Activated CD4-positive, alpha-beta T cell treated with anti-CD3 and anti-CD28 coated beads, Interleukin-10, Interleukin-2, amounts not matched to agents 100 ng/mL and 50 ng/mL, durations not matched to agents 16 hours and 8 hours (primary cell): ENCODE measurements at places on chromosomes 2 and 18.

DNA sequence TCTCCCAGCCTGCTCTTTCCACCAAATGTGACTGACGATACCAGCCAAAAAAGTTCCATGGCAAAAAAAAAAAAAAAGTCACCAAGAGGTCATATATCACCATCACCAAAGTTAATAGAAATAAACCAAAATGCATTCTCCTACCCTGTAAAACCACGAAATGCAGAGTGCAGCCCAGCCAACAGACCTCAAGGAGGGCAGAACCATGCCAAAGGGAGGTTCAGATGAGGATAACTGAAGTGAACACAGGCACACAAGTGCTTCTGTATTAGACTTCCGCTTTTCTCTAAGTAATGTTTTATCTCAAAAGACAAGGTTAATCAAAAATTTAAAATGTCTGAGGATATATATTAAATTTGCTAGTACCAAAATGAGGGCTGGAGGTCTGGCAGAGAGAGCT is 5.5 kb downstream of the SERPINE2 start:
- DNase-seq: no peak

DNA sequence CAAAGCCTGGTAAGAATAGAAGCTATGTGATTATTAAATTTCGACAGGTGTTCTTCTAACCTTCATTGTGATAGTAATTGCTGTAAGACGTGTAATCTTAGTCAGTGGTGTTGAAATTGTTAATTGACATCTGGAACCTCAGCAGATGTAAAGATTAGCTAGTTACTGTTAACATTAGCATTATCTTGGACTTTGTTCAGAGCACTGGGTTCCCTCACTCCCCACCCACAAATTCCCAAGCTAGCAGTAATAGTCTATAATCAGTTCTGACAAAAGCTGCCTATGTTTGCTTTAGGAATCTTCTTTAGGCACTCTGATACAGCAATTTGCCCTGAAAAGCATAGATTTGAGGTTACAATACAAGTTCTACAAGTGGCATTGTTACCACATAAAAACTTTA is 233.7 kb downstream of the EN1 start:
- DNase-seq: no peak

DNA sequence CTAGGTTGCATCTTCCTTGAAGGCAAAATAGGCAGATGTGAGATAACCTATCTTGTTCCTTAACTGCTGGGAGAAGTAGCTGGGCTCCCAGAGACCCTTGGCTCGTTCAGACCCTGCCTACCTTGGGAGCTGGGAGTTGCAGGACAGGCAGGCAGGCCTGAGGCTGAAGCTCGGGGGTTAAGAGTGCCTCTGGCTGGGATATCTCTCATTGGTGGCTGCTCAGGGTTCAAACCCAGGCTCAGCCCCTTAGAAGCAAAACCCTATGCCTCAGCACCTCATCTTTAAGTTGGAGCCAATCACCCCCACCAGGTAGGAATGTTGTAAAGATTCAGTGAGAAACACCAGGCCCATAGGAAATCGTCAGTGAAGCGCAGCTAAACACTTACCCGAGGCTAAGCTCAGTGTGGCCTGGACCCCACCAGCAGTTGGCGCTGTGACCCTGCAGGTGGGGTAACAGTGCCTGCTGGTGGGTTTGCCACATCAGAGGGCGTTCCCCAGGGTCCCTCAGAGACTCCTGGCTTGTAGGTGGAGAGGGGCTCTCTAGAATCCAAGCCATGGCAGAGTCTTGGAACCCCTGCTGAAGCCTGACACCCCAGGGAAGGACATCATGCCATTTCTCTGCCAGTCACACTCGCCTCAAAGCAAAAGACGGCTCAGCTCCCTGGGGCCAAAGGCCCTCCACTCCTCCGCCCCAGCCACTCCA is 54.6 kb upstream of the GPR17 start:
- peak; percentile 67 for DNase-seq

DNA sequence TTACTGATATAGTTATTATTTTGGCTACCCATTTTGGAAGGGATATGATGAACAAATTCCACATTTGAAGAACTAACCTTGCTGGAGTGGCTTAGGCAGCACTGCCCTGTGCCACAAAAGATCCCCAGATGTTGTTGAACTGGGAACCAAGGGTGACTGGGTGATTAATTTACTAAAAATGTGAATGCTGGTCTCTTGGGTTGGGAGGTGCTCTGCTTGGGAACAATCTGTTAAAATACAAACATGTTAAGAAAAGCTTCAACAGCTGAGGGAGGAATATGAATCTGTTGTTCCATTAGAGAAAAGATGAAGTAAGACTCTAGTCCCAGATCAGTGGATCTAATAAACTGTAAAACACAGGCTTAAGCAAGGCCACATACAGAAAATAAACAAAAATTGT is 1860.1 kb downstream of the SUCLG1 start:
- DNase-seq: no peak

- DNase-seq: peak; percentile 75
These were observed 44.7 kb downstream of the C2orf42 start for GRCh38 chr2:70145851-70146739.

- no peak for DNase-seq
These were observed 106.3 kb upstream of the GPC1 start for GRCh38 chr2:240329116-240329665.

DNA sequence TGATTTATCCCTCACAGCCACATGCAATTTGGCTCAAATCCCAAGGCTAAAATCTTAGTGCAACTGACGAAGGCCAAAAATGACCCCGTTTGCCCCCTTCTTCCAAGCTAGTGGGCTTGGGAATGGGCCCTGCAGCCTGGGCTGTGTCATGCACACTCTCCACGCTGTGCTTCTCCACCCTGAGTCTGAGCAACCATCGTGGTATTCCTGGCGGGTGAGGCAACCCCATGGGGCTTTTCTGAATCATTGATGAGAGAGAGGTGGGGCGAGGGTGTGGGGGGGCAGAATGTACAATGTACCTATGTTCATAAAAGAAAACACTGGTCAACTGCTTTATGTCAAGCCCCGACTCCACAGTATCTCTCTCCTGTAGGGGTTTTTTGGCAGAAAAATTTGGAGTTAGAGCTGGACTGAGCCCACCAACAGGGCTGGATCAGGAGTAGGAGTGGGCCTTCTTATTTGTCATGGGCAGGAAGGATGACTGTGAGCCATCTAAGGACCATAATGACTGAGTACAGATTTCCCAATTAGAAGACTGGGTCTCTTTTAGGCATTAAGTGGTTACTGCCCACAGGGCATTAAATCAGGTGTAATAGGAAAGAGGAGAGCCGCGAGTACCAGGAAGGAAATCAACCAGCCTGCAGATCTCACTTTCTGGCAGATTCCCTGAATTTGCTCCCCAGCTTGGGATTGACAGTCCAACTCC is 8.9 kb downstream of the SULT1C2 start:
- no peak for DNase-seq

- DNase-seq: no peak
These were observed 125.4 kb downstream of the NEDD4L start for GRCh38 chr18:58169472-58169871.

GRCh38 chr2:5368263-5368662 is 323.9 kb upstream of the SOX11 start:
- DNase-seq: no peak

- DNase-seq: no peak
These were observed 877.9 kb upstream of the TMEFF2 start for GRCh38 chr2:193072647-193073046.

GRCh38 chr2:171056307-171056706 is 104.4 kb downstream of the TLK1 start:
- no peak for DNase-seq

GRCh38 chr2:219775506-219775905 is 148.1 kb downstream of the SLC4A3 start:
- no peak for DNase-seq

DNA sequence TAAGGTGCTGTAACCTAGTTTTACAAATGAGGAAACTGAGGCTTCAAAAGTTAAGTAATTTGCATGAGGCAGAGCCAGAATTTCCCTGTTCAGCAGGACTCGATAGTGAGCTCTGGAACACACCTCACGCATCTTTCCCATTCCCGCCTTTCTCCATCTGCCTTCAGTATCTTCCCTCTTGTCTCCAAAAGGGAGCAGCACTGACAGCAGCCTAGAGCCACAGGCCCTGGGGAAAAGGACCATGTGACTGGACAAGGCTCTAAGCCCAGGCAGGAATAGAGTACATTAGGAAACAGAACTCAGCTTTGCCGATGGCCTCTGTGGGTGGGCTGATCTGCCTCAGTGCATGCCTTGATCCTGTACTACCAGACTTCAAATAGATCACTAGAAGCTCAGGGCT is 21.5 kb downstream of the GPR155 start:
- DNase-seq: no peak

DNA sequence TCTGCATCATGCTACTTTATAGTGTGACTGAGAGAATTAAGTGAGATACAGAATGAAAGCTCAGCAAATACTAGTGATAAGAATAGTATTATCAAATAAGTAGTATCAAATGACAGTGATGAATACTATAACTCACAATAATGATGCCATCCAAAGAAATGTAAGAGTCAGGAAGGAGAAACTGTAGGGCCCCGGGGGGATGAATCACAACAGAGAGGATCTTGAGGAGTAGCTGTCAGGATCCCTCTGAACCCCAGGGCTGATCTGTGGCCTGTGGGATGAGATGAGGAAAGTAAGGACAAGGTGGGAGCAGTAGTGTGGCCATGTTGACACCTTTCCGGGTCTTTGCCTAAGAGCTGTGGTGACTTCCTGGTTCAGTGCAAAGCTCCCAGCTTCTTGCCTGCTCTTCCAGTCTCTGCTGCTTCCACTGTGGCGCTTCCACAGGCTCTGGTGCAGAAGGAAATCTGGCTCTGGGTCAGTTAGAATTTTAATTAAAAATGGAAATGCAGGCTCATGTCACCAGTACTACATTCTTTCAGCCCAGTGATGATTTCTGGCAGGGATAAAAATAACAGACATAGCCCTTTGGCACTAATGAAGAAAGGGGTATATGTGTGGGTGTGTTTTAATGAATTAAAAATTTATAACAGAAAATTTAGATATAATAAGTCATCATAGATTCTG is 166.9 kb downstream of the MYO3B start:
- DNase-seq: no peak

DNA sequence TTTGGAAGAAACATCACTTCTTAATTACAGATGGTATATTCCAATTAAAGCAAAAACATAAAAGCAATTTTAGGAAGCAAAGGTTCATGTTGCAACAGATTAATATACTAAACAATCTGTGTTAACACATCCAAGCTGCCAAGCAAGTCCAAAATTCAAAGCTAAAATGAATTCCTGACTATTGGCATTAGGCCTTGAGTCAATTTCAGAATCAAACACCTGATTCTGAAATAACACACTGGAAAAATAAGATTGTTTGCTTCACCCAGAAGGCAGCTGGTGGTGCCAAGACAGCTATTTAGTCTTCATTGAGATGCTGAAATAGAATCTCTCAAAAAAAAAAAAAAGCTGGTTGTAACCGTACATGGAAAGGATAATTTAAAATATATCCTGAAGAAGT is 465.6 kb downstream of the SOCS6 start:
- no peak for DNase-seq

DNA sequence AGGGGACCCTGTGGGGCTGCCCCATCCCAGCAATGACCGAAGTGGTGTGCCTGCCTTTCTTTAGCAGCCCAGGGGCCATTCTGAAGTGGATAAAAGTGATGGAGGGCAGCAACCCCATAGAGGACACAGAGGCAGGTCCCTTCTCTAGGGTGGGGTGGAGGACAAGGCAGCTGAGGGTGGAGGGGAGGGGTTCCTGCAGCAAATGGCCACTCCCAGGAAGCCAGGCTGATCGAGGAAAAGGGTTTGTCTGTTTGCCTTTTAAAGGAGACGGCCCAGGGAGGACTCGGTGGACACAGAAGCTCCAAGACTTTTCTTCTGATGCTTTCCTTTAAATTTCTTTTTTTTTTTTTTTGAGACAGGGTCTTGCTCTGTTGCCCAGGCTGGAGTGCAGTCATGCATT is 272.8 kb downstream of the TWIST2 start:
- DNase-seq: no peak

- no peak for DNase-seq
These were observed 53.7 kb upstream of the GRB14 start for GRCh38 chr2:164675027-164675426.

DNA sequence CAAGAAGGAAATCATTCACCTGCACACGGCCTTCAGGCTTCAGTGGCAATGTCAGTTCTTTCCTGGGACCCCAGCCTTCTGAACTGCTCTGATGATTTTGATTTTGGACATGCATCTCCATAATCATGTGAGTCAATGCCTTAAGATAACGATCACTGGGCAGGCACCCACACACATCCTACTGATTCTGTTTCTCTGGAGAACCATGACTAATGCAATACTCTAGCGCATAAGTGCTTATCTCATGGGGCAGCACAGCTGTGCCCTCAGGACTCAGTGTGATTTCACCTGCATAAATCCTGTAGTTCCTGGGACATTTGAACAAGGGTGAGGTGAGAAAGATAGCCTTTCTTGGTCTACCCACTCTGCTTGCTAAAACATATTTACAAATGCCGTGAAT is 144.6 kb downstream of the AKAIN1 start:
- no peak for DNase-seq

DNA sequence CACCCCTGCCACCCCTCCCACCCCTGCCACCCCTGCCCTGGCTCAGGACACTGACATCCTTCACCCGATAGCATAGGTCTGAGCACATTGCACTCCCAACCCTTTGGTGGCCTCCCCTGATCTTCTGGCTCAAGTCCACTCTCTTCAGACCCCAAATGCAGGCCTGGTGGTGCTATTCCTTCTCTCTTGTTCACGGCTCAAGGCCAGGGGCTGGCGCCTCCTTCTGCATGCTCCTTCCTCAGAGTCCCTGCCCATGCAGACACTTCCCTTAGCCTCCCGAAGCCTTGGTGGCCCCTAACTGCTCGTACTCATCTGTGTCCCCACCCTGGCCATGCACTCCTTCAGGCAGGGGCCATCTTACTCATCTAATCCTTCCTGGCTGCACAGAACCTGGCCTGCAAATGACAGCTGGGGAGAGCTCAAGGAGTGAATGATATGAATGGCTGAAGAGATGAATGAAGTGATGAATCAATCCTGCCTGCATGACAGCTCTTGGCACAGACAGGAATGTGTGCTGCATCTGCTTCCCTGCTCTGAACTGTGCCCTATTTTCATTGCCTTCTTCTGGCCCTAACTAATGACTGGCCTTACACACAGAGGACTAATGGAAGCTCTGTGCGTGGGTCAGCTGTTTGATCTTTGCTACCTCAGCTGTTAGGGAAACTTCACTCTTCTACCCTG is 290.8 kb downstream of the DYSF start:
- no peak for DNase-seq

GRCh38 chr2:227117027-227117426 is 47.0 kb downstream of the COL4A4 start:
- DNase-seq: peak; percentile 41

- DNase-seq: no peak
These were observed 126.3 kb downstream of the XRCC5 start for GRCh38 chr2:216235462-216235861.

GRCh38 chr18:31102025-31102684 is at the start of gene DSC2:
Gene DSC2 (minus strand): TSS chr18:31102421. CDS start chr18:31101971, 450 bp downstream.
- DNase-seq: no peak

DNA sequence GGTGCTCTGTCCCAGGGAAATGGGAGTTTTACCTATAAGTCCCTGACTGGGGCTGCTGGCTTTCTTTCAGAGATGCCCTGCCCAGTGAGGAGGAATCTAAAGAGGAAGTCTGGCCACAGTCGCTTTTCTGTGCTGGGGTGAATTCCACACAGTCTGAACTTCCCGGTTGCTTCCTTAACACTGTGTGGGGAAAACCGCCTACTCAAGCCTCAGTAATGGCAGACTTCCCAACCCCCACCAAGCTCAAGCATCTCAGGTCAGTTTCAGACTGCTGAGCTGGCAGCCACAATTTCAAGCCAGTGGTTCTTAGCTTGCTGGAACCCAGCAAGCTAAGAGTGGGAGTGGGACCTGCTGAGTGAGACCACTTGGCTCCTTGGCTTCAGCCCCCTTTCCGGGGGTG is 54.9 kb downstream of the NUP35 start:
- no peak for DNase-seq

- DNase-seq: no peak
These were observed 20.1 kb upstream of the SLC20A1 start for GRCh38 chr2:112625474-112626114.
